ENCODE measurements at places on chromosomes 12 and 14.

DNA sequence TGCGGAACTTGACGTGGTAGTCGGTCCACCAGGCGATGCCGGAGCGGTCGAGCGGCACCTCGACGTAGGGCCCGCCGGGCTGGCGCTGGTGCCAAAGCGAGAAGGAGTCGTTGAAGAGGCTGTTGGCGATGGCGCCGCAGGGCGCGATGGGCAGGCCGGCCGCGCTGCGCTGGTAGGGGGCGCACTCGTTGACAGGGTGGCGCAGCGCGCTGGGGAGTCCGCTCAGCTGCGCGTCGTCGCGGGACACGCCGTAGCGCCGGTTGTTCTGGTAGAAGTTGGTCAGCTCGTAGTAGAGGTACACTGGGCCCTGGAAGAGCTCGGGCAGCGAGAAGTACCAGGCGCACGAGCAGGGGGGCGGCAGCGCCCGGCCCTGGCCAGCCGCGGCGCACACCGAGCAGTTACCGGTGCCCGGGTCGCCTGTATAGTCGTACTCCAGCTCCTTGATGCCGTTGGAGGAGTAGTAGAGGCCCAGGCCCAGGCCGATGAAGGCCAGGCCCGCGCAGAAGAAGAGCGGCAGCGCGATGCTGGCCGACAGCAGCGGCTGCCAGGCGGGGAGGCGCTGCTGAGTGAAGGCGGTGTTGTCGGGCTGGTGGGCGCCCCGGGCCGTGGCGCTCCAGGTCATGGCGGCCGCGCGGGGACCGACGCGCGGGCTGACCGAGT lies 482 bp downstream of the TMEM30B start:
- peak; percentile 73 for DNase-seq

- no peak for DNase-seq
These were observed 16.8 kb upstream of the PPM1A start for GRCh38 chr14:60232185-60232584.

- DNase-seq, result no peak
These were observed 224.9 kb downstream of the APAF1 start for GRCh38 chr12:98869886-98870503.

DNA sequence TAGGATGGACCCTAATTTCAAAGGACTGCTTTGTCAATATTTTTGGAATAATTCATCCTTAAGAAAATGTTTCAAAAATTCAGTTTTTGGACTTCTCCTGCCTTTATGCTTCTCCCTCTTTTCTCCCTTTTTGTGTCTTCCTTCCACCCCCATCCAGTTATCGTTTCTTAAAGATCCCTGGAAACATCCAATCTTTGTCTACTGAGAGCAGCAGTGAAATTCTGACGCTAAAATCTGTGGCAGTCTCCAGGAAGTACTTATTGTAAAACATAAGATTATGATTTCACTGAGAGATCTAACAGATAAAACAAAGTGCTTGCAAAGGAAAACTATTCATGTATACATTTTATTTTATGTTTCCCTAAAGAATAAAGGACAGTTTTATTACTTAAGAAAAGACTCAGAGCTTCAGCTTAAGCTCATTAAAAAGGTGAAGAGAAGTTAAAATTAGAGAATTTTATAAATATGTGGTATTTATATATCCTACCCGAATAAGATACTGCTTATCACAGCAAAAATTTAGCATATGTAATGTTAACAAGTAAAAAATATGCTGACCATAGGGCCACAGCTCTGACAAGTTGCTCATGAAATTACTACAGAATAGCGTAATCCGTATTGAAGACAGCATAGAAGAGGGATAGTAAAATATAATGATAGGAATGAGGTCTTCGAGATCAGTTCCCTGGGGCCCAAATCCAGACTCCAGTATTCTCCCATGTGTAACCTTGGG lies 6.9 kb downstream of the FRMD6 start:
- DNase-seq, result no peak

DNA sequence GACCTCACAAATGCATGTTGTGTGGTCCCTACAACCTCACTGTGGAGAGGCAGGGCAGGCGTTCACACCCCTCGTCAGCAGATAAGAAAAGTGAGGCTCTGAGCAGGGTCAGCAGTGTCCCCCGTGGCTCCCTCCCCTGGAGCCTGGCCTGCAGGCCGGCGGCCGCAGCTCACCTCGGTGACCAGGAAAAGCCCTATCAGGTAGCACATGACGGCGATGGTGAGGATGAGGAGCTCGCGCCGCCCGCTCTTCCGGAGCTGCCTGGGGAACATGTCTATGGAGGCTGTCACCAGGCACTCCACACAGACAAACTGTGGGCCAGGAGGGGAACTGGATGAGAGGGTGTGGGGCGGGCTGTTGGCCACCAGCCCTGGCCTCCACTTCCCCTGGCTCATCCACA lies 18.0 kb downstream of the SLC6A12 start:
- no peak for DNase-seq

GRCh38 chr12:62434494-62435302 lies 31.9 kb upstream of the MON2 start:
- DNase-seq, result no peak

GRCh38 chr12:112163471-112163991 lies 38.2 kb downstream of the TRAFD1 start:
- no peak for DNase-seq

GRCh38 chr14:32470161-32470715 lies 141.1 kb downstream of the AKAP6 start:
- no peak for DNase-seq

DNA sequence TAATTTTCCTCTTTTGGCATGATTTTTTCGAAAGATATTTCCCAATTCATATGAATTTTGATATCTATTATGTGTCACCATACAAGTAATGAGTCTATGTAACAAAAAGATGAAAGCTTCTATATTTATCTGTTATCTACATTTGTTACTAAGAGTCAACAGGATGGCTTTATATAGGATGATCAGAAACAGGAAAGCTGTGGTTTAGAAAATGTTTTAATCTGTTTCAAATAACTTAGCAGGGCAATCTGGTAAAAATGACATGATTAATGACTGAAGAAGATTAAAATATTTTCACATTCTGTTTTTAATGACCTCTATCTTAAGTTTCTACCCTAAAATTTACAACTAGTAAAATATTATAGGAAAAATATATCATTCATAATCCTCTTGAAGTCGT lies 105.8 kb downstream of the MSRB3 start:
- no peak for DNase-seq

- no peak for DNase-seq
These were observed 6.8 kb upstream of the GDF11 start for GRCh38 chr12:55736076-55736475.

DNA sequence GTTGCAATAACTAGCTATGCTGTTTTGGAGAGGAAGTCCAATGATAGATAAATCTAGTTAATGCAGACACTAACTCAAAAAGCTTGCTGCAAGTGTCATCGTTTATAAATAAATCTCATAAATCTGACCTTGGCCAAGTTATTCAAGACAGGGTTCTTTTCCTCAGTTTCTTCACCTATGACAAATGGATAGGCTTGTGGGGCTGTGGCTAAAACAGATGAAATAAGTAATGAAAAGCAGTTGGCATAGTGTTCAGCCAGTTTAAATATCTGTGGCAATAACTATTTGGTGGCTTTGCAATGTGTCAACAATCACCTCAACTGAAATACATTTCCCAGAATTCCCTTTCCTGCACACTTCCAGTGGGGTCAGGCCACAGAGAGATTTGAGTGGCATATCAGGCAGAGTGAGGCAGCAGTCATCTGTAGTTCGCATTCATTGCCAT lies 169.9 kb downstream of the DYRK2 start:
- no peak for DNase-seq

GRCh38 chr14:24329736-24330135 lies 5.1 kb downstream of the ADCY4 start:
- DNase-seq, result peak; percentile 67

DNA sequence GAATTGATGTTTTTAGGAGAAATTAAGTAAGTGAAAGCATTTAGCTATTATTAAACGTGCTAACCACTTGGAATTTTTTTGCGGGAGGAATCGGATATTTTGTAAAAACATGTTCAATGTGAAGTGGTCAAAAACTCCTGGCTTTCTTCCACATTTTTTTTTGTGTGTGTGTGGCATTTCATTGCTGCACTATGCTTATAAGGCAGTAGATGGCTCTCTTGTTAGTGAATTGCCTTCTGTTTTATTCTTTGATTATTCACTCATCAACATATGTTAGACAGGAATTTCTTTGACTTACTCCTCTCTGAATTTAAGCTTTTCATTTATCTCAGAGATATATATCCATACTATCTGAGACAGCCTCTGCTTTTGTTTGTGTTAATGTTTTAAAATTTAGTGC lies 71.3 kb downstream of the DERA start:
- DNase-seq, result no peak

DNA sequence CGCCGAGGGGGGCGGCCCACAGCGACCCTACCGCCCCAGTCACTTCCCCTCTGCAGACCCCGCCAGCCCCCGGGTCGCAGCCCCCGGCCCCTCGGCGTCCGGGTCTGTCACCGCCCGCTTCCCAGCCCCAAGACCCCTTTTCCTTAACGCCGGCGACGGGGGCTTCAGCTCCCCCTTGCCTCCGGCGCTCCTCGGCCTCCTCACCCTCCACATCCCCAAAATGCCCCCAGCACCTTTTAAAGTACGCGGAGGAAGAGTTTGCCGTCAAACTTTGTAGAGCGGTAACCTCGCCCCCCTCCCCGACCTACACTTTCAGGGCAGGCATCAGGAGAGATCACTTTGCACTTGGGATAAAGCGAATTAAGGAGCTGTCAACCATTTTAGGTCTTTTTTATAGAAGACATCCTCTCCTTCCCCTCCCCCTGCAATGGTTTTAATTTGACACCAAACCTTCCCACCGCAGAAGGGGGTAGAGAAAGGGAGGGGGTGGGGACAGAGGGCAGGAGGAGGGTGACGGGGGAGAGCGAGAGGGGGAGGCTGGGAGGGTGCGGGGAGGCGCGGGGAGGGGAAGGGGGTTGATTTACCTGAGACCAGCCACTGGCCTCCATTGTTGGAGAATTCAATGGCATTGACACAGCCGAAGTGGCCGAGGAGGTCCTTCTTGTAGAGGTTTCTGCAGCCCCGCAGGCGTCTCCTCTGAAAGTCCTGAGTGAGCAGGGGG lies 578 bp downstream of the DCAF5 start:
- peak; percentile 46 for DNase-seq

GRCh38 chr12:21518451-21518850 lies 7.6 kb upstream of the SPX start:
- no peak for DNase-seq

DNA sequence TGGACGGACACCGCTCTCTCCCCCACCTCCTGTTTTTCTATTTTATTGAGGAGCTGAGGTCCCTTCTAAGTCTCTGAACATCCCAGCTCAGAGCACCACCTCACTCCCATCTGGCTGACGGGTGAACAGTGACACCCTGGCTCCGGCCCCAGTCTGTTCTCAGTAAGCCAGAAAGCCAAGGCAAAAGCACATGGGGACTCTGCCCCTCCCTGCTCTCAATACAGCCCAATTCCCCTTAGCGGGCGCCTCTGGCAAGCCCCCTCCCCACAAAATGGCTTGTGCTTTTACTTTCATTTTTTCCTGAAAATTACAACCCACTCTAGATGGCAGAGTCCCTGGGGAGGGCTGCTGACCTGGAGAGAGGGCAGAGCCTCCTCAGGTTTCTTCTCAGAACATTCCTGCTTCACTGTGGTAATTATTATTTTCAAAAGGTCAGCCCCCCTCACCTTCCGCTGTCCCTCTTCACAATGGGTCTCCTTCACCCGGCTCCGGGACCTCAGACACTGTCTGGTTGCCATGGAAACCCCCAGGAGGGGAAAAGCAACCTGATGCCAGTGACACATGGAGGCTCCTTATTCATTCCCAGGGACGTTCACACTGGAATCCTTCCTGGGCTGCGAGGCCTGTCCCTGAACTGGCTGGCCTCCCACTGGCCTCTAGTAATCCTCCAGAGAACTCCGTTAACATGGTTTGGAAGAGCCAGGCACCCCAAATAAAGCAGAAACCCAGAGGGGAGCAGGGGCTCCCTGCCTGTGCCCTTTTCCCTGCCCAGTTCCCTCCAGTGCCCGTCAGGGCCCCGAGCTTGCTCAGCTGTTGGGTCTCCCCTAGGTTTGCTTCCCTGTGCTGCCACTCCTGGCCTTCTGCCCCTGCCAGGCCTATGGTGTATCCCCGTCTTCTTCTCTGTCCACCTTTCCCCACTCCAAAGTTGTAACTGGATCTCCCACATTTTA lies 15.9 kb downstream of the COL2A1 start:
- no peak for DNase-seq

- no peak for DNase-seq
These were observed 52.9 kb downstream of the C12orf42 start for GRCh38 chr12:103442822-103443221.

DNA sequence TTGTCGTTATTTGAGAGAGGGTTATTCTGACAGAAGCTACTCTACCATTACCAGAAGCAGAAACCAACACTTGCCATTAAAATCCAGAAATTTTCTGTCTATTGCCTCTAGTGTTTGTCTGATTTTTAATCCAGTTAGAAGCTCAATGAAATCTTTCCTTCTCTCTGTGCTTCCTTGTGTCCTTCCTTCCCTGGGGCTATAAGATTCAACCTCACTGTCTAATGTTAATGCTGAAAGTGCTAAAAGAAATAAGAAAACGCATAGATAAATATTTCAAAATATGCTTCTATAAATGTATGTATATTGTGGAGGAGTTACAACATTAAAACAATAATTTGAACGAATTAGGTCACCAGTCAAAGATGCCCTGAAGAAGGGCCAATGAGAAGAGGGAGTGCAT lies 120.8 kb downstream of the SEC23A start:
- no peak for DNase-seq

DNA sequence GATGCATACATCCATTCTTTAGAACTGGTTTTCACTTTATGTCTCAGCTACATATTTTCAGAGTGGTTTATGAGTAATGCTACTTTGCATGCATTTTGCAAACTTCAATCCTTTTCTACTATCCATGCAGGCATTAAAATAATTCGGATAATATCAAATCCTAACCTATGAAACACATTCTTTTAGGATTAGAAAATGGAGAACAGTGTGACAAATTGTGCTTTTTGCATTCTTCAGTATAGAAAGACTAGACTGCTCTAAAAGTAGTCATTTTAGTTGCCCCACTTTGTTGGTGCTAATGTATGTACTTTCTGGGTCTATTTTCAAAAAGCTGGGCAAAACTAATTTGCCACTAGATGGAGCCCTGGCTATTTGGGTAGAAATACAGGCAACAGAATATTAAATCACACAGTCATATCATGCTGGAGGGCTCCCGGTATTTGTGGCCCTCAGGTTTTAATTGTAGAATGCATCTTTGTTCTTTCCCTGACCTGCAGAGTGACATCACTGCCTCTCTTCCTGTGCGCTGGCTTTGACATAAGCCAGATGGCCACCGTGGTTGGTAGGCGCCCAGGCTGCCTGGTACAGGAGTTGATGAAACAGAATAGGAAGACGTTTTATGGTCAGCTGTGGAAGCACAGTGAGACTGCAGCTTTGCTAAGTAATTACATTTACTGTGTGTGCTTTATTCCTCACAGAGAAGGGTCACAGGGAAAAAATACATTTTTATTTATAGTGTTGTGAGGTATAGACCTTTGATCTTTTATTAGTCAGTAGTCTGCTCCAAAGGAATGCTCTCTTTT lies 28.1 kb downstream of the MSRB3 start:
- no peak for DNase-seq

Data from stimulated activated naive CD4-positive, alpha-beta T cell treated with Interleukin-2 at 50 U/mL for 16 hours (primary cell).